ENCODE measurements at places on chromosomes 7 and 10.

GRCh38 chr10:31064348-31064747, 32.7 kb upstream of the ZNF438 start:
- no peak for DNase-seq

DNA sequence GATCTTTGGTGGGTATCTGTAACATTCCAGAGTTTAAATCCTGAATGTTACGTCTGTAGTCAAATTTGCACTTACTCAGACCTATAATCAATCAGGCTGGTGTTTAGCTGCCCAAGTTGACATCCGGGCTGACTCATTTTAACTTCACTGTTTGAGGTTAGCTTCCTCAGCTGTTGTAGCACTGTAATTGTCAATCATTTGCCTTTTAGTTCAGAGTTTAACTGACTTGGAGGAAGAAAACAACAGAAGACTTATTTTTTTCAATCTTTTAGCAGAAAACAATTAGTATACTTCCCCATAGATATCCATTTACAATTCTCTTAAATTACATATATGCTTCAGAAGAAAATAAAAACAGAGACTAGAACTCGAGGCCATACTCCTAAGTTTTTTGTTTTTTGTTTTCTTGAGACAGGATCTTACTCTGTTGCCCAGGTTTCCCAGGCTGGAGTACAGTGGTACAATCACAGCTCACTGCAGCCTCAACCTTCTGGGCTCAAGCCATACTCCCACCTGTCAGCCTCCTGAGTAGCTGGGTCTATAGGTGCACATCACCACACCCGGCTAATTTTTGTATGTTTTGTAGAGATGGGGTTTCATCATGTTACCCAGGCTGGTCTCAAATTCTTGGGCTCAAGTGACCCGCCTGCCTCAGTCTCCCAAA, 38.5 kb upstream of the LRRC17 start:
- DNase-seq = no peak

DNA sequence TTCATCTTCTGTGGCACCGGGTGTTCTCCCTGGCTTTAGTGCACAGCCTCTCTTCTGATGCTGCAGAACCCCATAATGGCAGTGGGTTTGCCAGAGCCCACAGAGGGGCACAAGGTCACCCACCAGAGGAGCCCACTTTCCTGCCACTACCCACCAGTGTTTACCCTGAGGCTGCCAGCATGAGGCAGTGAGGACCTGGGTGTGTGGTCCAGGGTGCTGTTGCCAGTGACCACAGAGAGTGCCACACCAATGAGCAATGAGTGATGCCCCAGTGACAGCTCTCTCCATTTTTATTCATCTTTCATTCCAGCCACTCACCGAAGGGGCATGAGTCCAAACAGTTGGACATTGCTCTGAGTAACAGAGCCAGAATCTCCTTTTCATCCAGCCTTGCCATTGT, 34.8 kb downstream of the MTURN start:
- no peak for DNase-seq

GRCh38 chr10:24680647-24681524, 42.8 kb downstream of the ARHGAP21 start:
- DNase-seq = no peak

- DNase-seq = no peak
These were observed 1.3 kb upstream of the ATXN7L1 start for GRCh38 chr7:105877736-105878135.

DNA sequence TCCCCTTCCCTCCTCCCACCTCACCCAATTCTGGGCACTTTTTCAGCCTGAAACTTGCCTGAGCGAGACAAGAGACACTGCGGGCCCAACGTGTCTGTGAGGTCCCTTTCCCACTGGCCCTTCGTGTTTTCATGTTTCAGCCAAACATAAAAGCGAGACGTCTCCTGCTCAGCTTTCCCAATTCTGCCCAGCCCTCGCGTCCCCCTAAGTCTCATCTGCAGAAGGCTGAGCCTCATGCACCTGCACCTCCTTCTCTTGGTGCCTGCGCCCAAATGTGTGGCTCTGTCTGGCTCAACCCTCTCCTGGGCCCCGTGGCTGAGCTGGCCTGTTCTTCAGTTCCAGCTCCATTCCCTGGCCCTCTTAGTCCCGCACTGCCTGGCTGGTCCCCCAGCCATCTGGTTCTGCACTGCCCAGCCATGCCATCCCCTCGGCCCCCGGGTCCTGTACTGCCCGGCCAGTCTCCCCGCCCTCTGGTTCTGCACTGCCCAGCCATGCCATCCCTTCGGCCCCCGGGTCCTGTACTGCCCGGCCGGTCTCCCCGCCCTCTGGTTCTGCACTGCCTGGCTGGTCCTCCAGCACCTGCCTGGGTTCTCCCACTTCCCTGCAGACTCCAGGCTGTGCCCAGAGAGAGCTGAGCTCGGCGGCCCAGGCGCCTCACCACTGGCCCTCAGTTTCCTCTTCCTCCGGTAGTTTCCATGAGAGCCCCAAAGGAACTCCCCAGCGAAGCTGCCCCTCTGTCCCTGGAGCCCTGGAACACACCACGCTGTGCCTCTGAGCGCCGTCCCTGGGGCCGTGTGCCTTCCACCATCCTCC, 224.1 kb downstream of the DNAJB6 start:
- DNase-seq = no peak

GRCh38 chr10:89202033-89202425, 5.1 kb downstream of the CH25H start:
- no peak for DNase-seq

DNA sequence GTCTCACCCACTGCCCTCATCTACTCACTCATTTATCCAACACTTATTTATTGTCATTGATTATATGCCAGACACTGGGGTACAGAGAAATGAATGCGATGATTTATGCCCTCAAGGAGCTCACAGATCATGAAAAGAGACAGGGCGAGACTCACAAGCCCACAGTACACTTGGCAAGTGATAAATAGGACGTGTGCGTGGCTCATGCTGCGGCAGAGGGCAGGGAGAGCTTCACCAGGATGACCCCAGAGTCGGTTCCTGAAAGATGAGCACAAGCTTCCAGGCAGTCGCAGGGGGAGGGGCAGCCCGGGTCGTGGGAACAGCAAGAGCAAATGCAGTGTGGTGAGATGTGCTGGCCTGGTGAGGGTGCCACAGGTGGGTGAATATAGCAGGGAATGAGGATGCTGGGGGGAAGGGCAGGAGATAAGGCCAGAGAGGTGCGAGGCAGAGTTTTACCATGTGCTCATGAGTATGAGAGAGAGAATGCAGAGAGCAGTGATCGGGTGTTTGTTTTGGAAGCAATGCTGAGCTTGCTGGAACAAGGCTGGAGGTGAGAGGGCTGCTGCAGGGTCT, 70.9 kb downstream of the ATXN7L1 start:
- DNase-seq = no peak

DNA sequence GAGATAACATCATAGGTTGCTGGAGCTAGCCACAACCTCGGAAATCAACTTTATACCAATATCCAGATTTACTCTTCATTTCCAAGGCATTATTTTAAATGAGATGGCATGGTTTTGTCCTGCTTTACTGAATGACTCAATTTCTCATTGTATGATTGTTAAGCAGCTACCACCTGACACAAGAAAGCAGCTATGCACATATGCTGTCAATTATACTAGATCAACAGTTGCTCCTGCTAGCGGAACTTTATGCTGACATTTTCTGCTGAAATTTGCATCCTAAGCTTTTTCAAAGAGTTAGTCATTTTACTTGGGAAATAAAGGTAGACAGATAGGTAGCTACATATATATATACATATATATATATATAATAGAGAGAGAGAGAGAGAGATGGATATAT, 8.9 kb upstream of the CH25H start:
- no peak for DNase-seq

- no peak for DNase-seq
These were observed 44.9 kb downstream of the AKR1B15 start for GRCh38 chr7:134593530-134594392.

DNA sequence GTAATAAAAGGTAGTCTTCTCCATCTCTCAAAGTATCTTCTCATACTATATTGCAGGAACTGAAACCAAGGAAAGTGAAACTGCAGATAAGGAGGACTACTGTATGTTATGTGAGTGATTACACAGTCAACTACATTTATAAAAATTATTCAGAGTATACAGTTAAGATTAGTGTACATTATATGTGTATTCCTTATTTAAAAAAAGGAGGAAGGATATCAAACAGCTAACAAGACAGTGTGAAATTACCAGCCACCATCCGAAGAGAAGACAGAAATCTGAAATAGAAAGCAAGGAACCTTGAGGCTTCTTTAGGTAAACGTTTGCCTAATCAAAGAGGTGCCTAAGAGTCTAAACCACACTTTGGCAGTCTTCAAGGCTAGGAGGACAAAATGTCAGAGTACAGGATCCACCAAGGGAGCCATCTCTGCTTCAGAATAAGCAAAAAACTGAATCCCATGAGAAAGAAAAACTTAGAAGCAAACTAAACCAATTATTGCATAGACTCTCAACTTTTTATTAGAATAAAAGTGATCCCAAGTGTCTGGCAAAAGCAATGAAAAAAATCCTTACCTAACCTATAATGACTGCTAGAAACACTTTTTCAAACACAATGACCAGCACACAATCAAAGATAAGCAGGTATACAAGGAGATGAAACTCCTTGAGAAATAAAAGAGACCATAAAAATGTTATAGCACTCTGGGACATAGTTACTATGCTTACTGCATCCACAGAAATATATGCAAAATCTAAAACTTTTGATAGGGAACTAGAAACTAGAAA, 6.4 kb downstream of the USP6NL start:
- no peak for DNase-seq

DNA sequence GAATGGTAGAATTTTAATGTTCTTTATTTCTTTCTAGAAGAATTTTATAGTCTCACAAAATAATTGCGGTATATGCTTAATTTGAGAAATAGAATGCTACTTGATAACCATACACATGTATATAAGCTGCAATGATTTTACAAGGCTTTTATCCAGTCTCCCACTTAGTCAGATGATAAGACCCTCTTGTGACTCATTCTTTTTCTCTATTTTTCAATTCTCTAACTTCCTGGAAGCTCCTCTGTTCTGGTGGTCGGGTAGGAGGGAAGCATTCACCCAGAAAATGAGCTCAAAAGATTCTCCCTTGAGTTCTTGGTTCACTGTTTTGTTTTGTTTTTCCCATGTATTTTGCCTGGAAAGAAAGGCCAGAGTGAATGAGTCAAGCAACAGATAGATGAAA, 546.6 kb downstream of the INHBA start:
- no peak for DNase-seq

DNA sequence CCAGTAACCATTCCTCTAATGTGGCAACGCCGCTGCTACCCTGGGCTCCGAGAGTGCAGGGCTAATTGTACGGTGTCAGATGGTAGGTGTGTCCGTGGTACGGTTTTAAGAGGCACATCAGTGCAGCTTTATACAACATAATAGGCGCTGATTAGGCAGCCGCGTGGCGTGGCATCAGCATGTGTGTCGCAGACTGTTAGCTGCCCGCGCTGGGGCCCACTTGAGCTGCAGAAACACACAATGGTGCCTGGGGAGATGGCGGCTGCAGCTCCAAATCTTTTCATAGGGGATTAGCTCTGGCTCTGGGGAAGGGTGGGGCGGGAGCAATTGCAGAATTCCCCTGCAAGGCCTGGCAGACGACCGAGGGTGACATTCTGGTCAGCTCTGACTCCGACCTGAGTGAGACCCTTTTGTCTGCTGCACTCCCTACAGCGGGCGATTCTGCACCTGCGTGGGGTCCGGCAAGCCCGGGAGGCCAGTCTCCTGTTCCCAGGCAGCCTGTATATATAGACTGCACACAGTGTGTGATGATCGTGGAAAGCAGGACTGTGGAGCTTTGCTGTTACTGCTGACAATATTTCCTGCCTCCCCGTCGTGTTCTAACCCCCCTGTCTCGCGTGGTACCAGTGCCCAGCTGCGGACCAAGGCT, 722.7 kb upstream of the CELF2 start:
- DNase-seq = peak; percentile 12

DNA sequence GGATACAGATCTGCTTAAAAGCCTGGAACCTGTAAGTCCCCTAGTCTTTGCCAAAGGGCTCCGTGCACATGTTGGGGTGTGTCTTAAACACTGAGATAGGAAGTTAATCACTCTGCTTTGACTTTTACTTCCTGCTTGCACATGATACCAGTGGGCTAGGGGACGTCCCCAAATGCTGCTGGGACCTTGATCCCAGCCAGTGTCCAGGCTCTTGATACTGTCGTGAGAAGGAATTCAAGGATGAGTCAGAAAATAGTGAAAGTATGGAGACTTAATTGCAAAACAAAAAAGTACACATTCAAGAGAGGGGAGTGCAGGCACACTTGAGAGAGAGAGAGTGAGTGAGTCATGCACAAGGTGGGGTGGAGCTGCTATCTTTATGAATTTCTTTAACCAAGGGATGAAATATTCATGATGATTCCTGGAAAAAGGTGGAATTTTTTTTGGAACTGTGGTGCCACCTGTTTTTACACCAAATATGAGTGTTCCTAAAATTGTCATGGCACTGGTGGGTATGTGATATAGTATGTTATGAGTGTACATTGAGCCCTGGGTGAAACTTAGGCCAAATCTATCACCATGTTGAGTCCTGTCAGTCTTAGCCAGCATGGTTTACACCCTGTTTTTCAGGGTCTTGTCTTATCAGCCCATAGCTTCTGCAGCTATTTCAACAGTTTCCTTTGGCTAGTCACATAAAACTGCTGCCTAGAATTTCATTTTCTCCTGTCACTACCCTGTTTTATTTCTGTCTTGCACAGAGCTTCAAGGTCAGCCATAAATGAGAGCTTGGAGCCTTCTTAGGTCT, 88.3 kb upstream of the CYP26C1 start:
- DNase-seq = no peak
